Psoas muscle (tissue), 8 donors: ENCODE measurements at places on chromosomes 5 and 9.

GRCh38 chr5:32794086-32794485, 83.0 kb downstream of the NPR3 start:
- H3K4me1 ChIP-seq, result no peaks in the 10 kb centered on the region
- H3K27ac ChIP-seq, result no peak overlapping the region
- DNase-seq, result no peak
- H3K4me3 ChIP-seq, result no peak overlapping the region
- no peaks in the 10 kb centered on the region for H3K36me3 ChIP-seq

GRCh38 chr9:530681-531080, 310.8 kb upstream of the DMRT1 start:
- no peak overlapping the region for H3K4me3 ChIP-seq
- H3K27me3 ChIP-seq, result no peaks in the 10 kb centered on the region
- no peak for DNase-seq
- H3K27ac ChIP-seq, result no peak overlapping the region

DNA sequence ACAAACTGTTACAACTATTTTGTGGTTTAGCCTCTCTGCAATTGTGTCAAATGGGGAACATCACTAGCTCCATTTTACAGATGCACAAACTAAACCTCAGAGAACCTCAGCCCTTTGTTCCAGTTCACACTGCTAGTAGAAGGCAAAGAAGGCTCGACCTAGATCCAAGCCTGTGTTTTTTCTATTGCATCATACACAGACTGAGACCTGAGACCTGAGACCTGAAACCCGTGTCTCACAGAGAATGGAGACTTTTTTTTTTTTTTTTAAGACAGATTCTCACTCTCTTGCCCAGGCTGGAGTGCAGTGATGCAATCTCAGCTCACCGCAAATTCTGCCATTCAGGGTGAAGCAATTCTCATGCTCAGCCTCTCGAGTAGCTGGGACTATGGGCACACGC, 120.8 kb downstream of the GALNT10 start:
- no peak overlapping the region for H3K4me3 ChIP-seq
- H3K4me1 ChIP-seq, result peaks cover 3% of the 10 kb centered on the region
- no peaks in the 10 kb centered on the region for H3K36me3 ChIP-seq
- H3K27me3 ChIP-seq, result no peaks in the 10 kb centered on the region

DNA sequence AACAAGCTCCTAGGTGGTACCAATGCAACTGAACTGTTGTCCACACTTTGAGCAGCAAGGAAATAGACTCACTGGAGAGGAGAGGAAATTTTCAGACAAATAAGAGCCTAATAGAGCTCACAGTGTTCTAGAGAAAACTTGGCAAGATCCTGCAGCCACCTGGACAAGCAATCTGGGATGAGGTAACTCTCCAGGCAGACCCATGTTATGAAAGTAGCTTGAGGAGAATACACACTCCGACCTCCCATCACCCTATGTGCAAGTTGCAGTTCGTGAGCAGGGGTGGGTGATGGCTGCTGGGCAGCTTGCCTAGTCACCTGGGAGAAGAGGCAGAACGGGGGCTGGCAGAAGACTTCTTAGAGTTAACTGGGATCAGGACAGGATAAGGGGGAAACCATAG, 102.2 kb downstream of the KLF4 start:
- H3K27ac ChIP-seq, result no peak overlapping the region
- no peaks in the 10 kb centered on the region for H3K27me3 ChIP-seq
- H3K4me3 ChIP-seq, result no peak overlapping the region
- H3K36me3 ChIP-seq, result no peaks in the 10 kb centered on the region
- no peak for DNase-seq

DNA sequence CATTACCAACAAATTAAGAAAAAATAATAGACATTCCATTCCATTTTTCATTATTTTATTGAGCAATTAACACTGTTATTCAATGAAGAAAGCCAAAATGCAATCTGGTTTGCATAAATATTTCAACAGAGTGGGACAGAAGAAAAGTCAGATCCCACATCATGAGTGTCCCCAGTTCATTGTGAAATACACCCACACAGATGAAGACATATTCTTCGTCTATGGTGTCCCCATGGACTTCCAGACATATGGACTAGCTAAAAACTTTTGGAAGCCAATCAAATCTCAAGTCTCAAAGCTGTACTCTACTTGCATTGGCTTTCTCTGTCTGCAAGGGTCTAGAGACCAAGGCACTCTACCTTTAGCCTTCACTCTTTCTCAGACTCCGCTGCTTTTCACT, 194.3 kb downstream of the SEMA5A start:
- DNase-seq, result no peak
- peaks cover 3% of the 10 kb centered on the region for H3K27me3 ChIP-seq
- H3K4me3 ChIP-seq, result no peak overlapping the region
- no peaks in the 10 kb centered on the region for H3K36me3 ChIP-seq
- H3K4me1 ChIP-seq, result no peaks in the 10 kb centered on the region

GRCh38 chr5:1104327-1105006, 7.4 kb downstream of the SLC12A7 start:
- H3K4me3 ChIP-seq, result no peak overlapping the region
- peaks cover 24% of the 10 kb centered on the region for H3K4me1 ChIP-seq
- H3K36me3 ChIP-seq, result no peaks in the 10 kb centered on the region
- peak overlapping the region; percentile 46 for H3K27ac ChIP-seq
- no peak for DNase-seq

DNA sequence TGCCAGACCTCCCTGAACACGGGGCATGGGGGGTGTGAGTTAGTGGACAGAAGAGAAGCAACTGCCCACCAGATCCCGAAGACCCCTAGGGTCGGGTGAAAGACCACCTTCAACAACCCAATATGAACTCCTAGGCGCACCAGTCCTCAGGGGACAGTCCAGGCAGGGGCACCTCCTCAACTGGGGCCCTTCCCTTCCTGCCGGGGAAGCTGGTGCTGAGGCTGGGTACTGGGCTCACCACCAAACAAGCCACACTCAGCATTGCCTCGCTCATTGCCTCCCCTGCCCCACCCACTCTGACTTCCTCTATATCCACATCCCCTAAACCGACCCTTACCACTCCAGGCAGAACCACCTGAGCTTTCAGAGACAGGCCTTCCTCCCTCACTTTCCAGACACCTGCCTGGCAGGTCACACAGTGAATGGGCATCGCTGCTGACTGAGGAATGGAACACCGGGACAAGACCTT, 42.5 kb downstream of the SEMA4D start:
- H3K27ac ChIP-seq, result no peak overlapping the region
- peaks cover 9% of the 10 kb centered on the region for H3K36me3 ChIP-seq
- H3K27me3 ChIP-seq, result no peaks in the 10 kb centered on the region
- H3K4me1 ChIP-seq, result peaks cover 6% of the 10 kb centered on the region
- DNase-seq, result no peak

GRCh38 chr5:179115307-179115706, 55.1 kb downstream of the ZNF354C start:
- no peak for DNase-seq
- H3K27ac ChIP-seq, result no peak overlapping the region
- no peaks in the 10 kb centered on the region for H3K36me3 ChIP-seq
- no peaks in the 10 kb centered on the region for H3K4me1 ChIP-seq

DNA sequence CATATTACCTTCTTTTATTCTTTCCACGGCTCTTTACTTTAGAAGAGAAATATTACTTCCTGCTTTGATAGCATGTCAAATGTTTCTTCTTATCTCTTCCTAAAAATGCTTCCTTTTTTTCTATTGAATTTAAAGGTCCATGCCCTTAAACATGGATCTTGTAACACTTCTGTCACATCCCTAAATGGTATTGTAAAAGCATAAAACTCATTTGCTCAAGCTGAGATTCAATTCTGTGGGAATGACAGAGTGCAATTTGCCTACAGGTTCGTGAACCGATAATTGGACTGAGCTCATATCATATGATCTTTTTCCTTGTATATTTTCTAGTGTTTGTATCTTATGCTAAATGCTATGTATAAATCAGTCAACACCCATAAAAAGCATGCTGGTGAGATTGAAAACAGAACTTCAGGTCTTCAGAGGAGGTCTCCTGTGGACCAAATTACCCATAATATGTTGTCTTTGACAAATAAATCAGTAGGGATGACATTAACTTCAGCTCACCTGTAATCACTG, 429.3 kb downstream of the TMEM232 start:
- no peaks in the 10 kb centered on the region for H3K27me3 ChIP-seq
- no peak for DNase-seq
- no peak overlapping the region for H3K4me3 ChIP-seq
- H3K36me3 ChIP-seq, result no peaks in the 10 kb centered on the region

GRCh38 chr9:37859043-37859442, 44.9 kb downstream of the SLC25A51 start:
- DNase-seq, result no peak
- H3K36me3 ChIP-seq, result peaks cover 89% of the 10 kb centered on the region

- no peak overlapping the region for H3K27ac ChIP-seq
- no peak for DNase-seq
- no peaks in the 10 kb centered on the region for H3K4me1 ChIP-seq
- H3K4me3 ChIP-seq, result no peak overlapping the region
- no peaks in the 10 kb centered on the region for H3K27me3 ChIP-seq
- no peaks in the 10 kb centered on the region for H3K36me3 ChIP-seq
These were observed 1028.6 kb downstream of the CDH9 start for GRCh38 chr5:26009742-26010141.

DNA sequence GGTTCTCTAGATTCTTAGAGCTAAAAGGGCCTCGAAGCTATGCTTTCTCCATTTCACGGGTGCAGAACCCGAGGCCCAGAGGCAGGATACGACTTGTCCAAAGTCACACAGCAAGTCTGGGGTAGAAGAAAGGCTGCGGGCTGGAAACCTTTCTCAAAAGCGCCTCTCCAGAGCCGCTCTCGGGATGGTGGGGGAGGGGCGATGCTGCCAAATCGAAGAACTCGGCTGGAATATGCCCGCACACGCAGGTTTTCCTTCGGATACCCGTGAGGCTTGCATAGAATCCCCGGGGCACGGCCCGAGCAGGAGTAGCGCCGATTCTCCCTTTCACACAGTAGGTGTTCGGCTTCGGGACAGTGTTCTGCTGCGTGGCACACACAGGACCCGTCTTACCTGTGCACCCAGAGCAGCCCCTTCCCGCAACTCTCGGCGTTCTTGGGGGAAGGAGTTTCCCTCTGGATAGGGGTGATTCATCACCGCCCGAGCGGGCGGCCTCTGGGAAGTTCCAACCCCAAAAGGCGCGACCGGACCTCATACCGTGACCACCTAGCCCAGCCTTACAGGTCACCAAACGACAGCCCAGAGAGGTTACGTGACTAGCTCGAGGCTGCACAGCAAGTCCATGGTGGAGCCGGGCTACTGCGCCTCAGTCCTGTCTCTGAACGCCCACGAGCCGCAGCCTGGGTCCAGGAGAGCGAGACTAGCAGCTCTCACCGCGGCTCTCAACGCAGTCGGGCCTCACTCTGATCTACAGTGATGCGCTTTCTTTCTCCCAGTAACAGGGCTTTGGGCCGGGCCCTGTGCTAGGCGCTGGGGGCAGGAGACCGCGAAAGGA, 4.1 kb downstream of the PAX5 start:
- H3K4me3 ChIP-seq, result peak overlapping the region; percentile 7
- no peaks in the 10 kb centered on the region for H3K36me3 ChIP-seq
- H3K27me3 ChIP-seq, result peaks cover 68% of the 10 kb centered on the region

GRCh38 chr5:158354958-158355357, 496.0 kb upstream of the CLINT1 start:
- no peaks in the 10 kb centered on the region for H3K36me3 ChIP-seq
- no peaks in the 10 kb centered on the region for H3K4me1 ChIP-seq
- no peak overlapping the region for H3K27ac ChIP-seq
- no peaks in the 10 kb centered on the region for H3K27me3 ChIP-seq
- no peak overlapping the region for H3K4me3 ChIP-seq

GRCh38 chr5:72508241-72509170, 1.3 kb upstream of the ZNF366 start:
- peak overlapping the region; percentile 87 for H3K27ac ChIP-seq
- H3K4me3 ChIP-seq, result peak overlapping the region; percentile 55
- H3K36me3 ChIP-seq, result no peaks in the 10 kb centered on the region
- no peak for DNase-seq
- peaks cover 78% of the 10 kb centered on the region for H3K4me1 ChIP-seq

GRCh38 chr9:2418619-2419018, 203.0 kb upstream of the VLDLR start:
- no peak for DNase-seq
- H3K27ac ChIP-seq, result no peak overlapping the region
- peaks cover 4% of the 10 kb centered on the region for H3K4me1 ChIP-seq
- no peak overlapping the region for H3K4me3 ChIP-seq

DNA sequence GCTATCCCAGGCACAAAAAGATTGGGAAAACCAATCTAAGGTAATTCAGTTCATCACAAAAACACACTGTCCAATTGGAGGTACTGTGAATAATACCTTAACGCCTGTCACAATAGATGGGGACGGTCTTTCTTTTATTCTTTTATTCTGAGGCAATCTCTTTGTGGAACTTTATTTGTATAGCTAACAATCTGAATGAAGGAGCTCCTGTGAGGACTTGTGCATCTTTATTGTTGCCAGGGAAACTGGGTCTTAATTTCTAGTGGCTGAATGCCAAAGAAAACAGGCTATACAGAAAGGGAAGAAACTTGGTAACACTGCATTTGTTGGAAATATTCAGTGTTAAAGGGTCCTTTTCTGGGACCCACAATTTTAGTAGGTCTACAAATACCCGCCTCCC, 546.9 kb upstream of the C9orf72 start:
- no peaks in the 10 kb centered on the region for H3K27me3 ChIP-seq
- no peak overlapping the region for H3K27ac ChIP-seq
- no peaks in the 10 kb centered on the region for H3K4me1 ChIP-seq
- DNase-seq, result no peak

DNA sequence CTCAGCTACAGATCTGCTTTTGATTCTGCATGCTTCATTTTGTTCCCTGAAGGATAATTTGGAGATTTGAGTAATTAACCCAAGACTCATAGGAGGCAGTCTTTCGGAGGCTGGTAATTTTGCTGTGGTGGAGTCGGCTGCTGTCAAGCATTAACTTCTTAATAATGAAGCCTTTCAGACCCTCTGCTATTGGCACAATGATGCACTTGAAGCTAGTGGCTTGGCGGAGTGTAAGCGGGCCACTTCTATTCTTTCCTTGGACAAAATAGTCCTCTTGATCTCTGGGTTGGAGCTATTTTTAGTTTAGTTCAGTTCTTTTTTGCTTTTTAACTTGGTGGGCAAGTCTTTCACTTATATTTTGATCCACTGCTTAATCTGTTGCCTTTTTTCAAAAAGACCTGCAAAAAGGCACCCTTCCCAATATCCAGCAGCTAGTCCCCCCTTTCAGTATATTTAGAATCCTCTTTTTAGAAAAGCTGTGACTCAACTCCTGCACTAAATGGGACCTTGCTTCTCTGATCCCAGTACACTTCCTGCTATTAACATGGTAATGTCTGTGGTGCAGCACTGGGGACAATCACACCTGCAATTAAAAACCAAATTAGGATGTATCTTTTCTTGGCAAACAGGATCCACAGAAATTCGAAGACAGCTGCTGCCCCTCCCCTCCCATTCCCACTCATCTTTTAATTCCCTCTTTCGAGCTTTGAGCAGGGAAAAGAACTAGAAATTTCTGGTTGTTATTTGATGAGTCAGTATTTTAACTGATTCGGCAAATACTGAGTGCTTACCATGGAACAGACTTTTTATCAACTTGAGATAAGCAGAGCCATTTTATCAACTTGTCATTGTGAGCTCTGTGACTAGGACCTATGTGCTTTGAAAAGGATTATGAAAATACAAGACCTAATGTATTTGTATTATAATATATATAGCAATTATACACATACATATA, 169.4 kb upstream of the ANKRD55 start:
- H3K4me1 ChIP-seq, result no peaks in the 10 kb centered on the region
- DNase-seq, result no peak
- no peak overlapping the region for H3K27ac ChIP-seq

- no peak overlapping the region for H3K27ac ChIP-seq
- H3K36me3 ChIP-seq, result no peaks in the 10 kb centered on the region
- peaks cover 48% of the 10 kb centered on the region for H3K4me1 ChIP-seq
- H3K4me3 ChIP-seq, result no peak overlapping the region
These were observed 49.6 kb downstream of the ARHGAP26 start for GRCh38 chr5:142819825-142820224.
